A673 (cell line): ENCODE measurements at places on chromosomes 6 and 20. TPM values are rescaled to one million over a fixed set of nuclear protein-coding genes. Genes with fewer than 3 reads are reported as not detected.
A peak's percentile ranks its signal among the peaks of the same experiment; 100 is the strongest.

DNA sequence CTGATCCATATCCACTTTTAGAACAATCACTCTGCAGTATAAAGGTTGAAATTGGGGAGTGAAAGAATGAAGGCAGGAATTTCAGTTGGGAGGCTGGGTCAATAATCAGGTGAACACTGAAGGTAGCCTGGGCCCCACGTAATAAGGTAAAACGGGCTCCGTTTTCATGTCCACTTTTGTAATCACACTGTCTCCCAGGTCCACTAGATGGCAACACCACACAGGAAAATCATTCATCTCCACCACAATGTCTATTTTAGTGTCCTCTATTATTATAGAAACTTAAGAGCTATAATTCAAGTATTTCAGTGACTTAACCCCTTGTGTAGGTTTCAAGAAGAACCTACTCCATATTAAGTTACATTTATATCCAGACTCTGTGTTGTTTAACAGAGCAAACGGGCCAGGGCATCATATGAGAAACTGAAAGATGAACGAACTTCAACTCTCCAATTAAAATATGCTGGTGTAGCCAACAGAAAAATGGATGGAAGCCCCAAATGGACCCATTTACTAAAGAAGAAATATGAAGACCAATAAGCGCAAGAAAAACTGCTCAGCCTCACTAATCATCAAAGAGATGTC is 45.9 kb upstream of the MC3R start:
- no peak for DNase-seq

DNA sequence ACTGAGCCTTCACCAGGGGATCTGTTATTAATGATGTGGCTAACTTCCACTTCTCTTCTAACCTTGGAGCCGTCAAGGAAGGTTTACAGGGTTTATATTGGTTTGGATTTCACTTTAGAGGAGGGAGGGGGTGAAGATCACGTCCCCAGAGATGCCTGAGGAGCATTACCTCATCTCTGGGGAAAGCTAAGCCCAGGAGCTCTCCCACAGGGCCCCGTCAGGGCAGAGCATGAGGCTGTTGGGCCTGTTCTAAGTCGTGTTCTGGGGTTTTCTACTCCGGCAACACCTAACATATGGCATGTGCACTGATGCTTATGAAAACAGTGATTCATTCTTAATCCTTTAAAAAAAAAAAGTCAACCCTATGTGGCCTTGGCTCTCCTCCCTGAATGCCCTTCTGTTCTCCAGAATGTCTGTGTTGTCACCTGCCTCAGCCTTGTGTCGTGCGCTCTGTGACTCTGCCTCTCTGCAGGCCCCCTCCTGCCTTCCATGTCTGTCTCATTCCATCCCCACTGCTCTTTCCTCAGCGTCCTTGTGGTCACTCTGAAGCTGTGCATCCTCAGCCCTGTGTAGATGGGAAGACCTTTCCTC is 97.4 kb upstream of the JARID2 start:
- DNase-seq: peak; percentile 32

TUBB2B gene
- 144 and 158 TPM in 2 replicates for total RNA-seq

DNA sequence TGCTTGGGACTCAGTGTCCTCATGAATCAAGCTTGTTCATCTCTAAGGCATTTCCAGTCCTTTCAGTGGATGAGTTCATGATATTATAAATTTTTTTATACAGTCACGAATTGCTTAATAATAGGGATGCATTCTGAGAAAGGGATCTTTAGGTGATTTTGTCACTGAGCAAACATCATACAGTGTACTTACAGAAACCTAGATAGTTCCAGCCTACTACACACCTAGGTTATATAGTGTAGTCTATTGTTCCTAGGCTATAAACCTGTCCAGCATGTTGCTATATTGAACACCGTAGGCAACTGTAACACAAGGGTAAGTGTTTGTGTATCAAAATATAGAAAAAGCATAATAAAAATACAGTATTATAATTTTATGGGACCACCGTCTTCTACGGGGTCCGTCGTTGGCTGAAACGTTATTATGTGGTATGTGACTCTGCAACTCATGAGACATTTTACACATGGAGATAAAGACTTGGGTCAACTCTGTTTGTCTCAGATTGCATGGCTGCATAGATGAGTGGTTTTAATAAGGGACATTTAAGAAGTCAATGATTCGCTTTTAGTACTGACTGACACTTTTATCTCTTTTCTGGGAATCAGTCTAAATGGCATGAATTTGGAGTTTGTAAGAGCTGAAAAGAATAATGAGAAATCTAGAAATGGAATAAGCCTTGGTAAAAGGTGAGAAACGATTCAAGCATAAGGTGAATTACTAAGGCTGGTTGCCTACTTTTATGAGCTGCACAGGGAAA is 33.2 kb downstream of the CLIC5 start:
- no peak for DNase-seq

GRCh38 chr6:71127374-71127773 is 161.2 kb upstream of the OGFRL1 start:
- no peak for DNase-seq

DNA sequence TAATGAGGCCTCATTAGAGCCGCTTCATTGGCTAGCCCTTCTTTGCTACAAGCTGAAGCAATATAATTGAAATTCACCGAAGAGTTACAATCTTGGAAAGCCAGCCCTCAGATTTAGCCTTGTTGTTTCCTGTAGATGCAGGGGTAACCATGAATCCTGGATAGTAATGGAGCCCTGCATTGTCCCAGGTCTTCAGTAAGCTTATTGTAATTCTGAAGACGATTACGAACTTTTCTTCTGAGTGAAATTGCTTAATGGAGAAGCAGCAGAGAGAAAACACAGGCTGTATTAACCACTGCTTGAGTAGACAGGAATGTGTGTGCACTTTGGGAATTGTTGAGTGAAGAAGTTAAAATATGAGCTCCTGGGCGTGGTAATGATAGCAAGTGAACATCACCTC is 26.3 kb upstream of the NAA20 start:
- peak; percentile 76 for DNase-seq

- no peak for DNase-seq
Measured at GRCh38 chr6:22366214-22366613, 69.4 kb upstream of the PRL start.

GRCh38 chr6:33248643-33248931 is 23.1 kb downstream of the VPS52 start:
- peak; percentile 74 for DNase-seq

DNA sequence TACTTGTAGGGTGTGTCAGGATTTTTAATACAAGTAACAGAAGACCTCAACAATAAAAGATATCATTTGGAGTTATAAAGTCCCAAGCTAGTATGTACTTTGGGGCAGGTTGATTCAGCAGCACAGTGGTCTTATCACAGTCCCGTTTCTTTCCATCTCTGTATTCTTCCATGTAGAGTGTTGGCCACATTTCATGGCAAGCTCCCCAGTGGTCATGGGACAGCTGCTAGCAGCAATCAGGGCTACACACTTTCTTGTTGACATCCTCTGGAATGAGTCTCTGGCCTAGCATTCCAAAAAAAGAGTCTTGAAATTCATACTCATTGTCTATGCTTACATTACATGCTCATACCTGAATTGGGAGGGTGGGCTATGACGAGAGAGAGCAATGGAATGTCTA is 53.2 kb downstream of the SOBP start:
- no peak for DNase-seq

- DNase-seq: peak; percentile 48
Measured at GRCh38 chr20:57224641-57225138, 41.8 kb downstream of the BMP7 start.

- DNase-seq: no peak
Measured at GRCh38 chr6:108960601-108961000, 112.4 kb downstream of the ARMC2 start.

DNA sequence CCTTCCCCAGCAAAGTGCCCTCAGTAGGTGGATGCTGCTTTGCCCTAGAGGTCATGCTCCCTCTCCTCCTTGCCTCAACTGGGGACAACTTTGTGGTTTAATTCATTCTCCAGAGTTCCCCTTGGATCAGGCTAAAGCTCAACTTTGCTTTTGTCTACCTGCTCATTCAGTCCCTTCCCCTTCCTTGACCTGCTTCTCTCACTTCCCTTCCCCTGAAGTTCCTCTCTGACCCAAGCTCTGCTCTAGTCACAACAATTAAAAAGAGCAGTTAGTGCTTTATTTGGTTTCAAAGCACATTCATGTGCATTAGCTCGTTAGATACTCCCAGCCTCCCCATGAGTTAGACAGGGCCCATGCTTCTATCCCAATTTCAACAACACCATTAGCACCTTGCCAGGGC is 71.3 kb downstream of the DZANK1 start:
- DNase-seq: no peak

DNA sequence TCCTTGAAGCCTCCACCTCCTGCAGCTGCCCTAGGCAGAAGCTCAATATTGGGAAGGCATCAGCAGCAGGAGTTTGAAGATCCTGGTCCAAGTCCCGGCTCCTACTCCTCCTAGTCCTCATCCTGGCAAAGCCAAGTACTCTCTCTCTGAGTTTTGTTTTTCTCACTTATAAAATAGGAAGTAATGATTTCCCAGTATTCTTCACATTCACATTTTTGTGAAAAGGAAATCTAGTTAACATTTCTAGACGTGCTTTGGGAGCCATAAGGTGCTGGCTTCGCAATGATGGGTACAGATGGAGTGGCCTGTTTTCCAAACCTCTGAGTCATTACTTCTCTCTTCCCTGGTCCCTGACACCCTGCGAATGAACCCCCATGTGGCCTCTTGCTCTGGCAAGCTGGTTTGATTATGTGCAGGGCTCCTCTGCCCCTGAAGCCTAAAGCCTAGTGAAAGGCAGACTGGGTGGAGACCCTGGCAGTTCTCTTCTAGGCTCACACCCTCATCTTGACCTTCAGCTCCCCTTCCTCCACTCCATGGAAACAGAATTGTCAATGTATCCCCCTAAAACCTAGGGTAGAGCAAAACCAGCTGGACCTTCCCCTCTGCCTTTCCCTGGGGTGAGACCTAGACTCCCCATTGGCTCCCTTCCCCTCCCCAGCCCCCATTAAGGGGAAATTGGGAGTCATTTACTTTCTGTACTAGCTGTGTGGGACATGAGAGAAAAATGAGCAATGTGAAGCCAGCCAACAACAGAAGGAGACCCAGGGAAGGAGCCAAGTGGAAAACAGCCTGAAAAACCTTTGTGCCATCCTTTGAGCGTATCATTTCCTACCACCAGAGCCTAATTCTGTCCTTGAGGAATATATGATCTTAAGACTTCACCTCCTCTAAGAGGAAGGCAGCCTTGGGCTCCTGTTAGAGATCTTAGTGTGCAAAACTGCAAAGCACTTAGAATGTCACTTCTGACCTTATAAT is 158.4 kb downstream of the UST start:
- DNase-seq: no peak

DNA sequence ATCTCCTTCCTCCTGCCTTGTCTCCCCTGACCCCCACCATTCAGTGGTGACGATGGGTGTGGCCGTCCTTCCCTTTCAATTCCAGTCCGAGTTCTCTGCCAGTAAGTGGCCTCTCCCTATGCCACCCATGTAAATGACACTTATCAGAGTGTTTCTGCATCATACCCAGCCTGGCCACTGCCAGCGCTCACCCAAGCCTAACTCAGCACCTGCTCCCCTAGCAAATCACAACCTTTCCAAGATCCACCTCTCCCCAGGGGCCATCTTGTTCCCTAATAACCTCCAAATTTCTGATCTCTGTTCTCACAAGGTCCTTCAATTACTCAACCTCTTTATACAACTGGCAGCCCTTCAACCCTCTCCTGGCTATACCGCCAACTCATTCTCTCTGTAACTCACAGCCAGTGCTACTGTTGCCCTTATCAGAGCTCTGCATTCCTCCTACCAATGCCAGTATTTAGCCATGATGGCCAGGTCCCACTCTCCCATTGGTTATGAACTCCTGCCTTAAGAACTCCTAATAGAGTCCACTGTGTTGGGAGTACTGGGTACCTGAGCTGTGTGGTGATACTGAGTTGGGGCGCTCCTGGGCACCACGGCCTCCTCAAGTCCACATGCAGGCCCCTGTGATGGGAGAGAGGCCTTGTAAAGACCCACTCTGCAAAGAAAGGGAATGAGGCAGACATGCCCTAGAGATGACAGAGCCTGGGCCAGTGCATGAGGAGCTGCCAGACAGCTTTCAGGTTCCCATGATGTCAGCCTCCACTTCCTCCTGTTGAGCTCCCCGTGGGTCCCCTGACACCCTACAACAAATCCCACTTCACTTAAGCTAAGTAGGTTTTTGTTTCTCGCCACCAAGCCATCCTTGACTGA is 187.4 kb upstream of the RREB1 start:
- no peak for DNase-seq

GRCh38 chr6:16544006-16544405 is 217.3 kb downstream of the ATXN1 start:
- DNase-seq: no peak

DNA sequence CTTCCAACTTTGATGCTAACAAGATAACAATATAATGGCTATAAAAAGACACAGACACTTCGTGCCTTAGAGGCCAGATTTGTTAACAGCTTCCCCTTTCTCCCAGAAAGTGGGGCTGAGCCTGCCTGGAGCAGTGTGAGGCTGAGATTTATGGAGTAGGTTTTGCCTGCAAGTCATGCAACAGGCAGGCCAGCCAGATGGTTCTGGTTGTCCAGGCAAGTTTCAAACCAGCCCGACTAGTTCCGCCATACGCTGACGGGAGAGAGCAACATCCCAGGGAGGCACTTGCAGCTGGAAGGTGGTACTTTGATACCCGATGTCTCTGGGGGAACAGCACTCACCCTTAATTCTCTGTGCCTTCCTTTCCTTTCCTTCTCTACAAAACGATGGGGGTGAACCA is 81.3 kb upstream of the NAA20 start:
- DNase-seq: no peak

GRCh38 chr20:44361021-44361420 is 5.5 kb downstream of the HNF4A start:
- no peak for DNase-seq

GRCh38 chr6:34318499-34319470 is 70.0 kb upstream of the SMIM29 start:
- no peak for DNase-seq

- DNase-seq: no peak
Measured at GRCh38 chr20:36279362-36279761, 26.8 kb upstream of the DLGAP4 start.

- DNase-seq: no peak
Measured at GRCh38 chr6:132003516-132004178, 52.5 kb upstream of the CCN2 start.

GRCh38 chr6:1767481-1768246 is 157.9 kb downstream of the FOXC1 start:
- DNase-seq: no peak

DNA sequence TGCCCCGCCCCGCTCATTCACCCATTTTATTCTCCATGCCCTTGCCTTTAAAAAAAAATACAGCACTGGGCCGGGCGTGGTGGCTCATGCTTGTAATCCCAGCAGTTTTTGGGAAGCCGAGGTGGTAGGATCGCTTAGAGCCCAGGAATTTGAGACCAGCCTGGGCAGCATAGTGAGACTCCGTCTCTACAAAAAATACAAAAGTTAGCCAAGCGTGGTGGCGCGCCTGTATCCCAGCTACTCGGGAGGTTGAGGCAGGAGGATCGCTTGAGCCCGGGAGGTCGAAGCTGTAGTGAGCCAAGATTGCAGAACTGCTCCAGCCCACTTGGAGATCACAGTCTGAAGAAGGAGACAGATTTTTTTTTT is 407 bp upstream of the KIF6 start:
- no peak for DNase-seq

SS18L1 gene
- 34.7 and 39.6 TPM in 2 replicates for total RNA-seq

GRCh38 chr20:53828682-53829254 is 235.1 kb upstream of the ZNF217 start:
- peak; percentile 98 for DNase-seq

GRCh38 chr6:97282238-97282725 is 734 bp downstream of the MMS22L start:
- peak; percentile 17 for DNase-seq

BTNL2 gene
- total RNA-seq: not detected in 2 replicates

MDFI gene
- 342 and 346 TPM in 2 replicates for total RNA-seq

GRCh38 chr6:28315628-28316027 is 20.3 kb downstream of the ZSCAN31 start:
- DNase-seq: peak; percentile 48
